ENCODE measurements at places on chromosomes 11 and 22.

DNA sequence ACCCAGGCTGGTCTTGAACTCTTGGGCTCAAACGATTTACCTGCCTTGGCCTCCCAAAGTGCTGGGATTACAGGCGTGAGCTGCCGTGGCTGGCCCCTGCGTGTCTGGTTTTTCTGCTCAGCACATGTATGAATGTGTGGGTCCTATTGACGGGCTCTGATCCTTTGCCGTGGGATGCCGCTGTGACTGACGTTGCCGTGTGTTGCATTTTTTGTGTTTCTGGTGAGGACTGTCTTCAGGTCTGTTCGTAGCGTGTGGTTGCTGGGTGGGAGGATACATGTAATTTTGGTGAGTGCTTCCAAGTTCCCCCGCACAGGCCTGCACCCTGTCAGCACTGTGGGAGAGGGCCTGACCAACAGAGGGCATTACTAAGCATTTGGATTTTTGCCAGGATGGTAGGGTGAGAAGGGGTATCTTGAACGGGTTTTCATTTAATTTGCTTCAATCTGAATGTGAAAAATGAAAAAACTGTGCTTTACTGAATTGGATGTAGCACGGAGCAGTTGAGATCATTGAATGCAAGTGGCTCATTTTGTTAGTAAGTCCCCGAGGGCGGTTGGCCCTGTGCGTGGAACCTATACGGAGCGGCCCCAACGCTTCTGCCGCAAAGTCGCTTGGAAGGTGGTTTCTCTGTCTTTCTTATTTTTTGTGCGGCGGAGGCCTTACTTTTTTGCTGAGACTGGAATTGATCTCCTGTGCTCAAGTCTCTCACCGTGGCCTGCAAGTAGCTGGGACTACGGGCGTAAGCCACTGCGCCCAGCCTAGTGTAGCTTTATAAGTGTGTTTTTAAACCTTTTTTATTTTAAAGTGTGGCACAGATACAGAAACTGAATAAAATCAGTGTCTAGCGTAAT lies 8.2 kb downstream of the ZBED4 start:
- DNase-seq = no peak

DNA sequence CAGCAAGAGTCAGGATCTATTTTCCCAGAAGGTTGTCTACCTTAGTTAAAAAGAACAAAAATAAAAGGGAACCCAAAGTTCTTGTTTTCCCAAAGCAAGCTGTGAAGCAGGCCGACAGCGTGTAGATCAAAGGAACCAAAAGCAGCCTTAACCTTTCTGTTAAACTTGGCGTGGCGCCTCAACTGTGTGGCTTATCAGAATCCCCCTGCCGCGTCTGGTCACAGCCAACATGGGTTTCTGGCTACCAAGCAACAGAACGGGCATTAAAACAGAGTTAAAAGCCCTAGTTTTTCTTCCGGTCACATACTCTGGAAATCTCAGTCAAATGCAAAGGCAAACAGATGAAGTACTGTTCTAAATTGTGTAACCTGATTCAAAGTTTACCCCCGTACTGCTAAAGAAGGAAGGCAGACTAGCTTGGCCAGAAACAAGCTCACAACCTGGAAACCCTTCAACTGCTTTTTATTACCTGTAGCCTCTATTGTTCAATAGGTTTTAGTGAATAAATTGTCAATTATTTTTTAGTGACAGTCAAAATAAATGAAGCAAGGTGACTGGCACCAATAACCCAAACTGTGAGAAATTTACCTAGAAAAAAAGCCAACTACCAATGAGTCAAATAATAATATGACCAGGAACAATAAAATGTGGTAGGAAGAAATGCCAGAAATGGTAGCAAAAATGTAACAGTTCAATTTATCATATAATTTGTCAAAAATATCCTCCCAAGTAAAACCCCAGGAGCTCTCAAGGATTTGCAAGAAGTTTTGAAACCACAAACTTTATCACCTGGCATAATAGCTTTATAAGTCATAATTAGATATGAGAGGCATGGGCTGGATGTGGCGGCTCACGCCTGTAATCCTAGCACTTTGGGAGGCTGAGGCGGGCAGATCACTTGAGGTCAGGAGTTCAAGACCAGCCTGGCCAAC lies 21.4 kb downstream of the CHKA start:
- DNase-seq = peak; percentile 72

DNA sequence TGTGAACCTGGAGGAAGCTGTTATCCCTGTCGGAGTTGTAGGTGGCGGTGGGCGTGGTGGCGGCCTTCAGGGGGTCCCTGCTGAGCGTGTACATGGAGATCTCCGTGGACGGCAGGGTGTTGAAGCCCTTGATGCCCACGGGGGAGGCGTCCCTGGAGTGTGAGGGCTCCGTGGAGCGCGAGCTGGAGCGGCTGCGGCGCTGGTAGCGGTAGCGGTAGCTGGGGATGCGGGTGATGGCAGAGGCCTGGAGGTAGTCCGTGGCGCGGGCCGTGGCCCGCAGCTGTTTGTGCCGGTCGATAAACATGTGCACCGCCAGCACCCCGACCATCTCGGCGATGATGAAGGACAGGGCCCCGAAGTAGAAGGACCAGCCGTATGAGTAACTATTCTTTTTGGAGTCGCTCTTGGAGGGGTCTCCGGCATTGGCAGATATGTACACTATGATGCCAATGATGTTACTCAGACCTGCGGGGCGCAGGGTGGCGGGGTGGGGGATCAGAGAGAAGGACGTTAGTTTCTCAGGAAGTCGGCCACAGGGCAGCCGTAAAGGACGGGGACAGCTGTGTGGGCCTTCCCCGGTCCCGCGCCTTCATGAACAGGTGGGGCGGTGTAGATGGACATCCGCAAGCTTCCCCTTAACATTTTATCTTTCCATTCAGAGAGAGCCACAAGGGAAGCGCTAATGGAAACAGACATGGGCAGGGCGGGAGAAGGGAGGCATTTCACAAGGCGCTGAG lies 35.6 kb upstream of the EIF3D start:
- no peak for DNase-seq

DNA sequence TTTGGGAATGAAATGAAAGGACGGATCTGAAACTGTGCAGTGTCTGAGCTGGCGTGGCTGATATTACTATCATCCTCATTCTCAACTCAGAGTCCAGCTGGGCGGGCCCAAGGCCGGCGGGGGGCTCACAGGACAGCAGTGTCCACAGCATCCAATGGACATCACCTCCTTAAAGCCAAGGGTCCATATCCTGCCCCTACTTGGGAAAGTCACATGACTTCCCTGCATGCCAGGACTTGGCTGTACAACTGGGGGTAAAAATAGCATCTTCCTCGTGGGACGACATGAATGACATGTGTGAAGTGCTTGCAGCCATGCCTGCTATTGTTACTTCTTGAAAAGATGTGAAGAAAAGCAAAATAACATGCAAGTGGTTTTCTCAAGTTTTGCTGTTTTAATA lies 82.3 kb downstream of the TRMU start:
- DNase-seq = no peak

DNA sequence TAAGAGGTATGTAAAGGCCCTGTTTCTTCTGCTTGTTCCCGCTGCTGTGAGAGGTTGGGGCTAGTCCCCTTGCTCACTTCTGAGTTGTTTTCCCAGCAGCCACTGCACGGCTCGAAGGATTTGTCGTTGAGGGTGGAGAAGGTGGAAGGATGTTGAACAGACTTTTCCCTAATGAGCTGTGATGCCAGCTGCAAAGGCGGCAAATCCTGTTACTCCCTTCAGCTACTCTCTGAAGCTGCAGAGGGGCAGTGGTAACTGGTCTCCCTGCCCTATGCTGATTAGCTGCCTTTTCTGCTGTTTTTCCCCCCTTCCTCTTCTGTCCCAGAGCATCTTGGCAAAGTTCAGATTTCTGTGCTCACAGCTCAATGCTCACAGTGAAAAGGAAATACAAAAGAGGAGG lies 90.4 kb upstream of the SLC25A18 start:
- DNase-seq = no peak

GRCh38 chr11:106691807-106692365 lies 326.4 kb downstream of the GUCY1A2 start:
- DNase-seq = no peak

DNA sequence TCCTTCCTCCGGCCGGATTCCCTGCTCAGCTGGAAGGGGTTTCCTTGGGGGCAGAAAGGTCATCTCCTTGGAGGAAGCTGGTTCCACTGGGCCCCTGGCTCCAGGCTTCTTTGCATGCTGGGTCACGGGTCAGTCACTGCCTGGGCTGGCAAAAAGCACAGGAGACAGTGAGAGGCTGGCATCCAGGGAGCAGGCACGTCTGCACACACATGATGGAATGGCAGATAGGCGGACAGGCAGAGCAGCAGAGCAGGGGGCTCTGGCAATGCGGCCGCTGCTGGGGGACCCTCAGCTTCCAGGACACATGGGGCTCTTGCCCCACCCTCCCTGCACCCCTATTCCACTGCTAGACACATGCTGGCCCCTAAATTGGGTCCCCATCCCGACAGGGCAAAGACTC lies 40.4 kb downstream of the C11orf58 start:
- DNase-seq = no peak

DNA sequence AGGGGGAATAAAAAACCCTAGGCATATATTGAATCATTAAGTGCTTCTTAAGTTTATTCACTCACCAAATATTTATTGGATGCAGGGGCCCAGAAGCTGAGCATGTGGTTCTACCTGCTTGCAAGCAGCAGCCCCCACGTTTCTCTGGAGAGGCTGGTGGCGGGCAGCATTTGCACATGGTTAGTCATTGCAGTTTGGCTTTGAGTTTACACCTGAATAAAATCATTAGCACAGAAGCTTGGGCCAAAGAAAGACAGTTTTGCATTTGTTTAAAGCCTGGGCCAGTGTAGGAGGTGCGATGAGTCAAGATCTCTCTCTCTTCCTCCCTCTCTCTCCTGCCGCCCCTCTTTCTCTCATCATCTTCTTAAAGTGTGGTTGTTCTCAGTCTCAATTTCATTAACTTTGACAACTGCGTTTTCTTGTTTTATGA lies 72.6 kb downstream of the C22orf31 start:
- no peak for DNase-seq

GRCh38 chr11:75668451-75669297 lies at the start of gene MAP6:
MAP6 (minus strand) TSS chr11:75669038; CDS start chr11:75668369, 669 bp downstream.
- DNase-seq = no peak

- DNase-seq = no peak
Observed at GRCh38 chr22:48244388-48245195, 1482.1 kb downstream of the TBC1D22A start.

- no peak for DNase-seq
Observed at GRCh38 chr11:65919573-65920371, 546 bp downstream of the DRAP1 start.

- DNase-seq = no peak
Observed at GRCh38 chr11:33660962-33661361, 39.7 kb downstream of the C11orf91 start.

- no peak for DNase-seq
Observed at GRCh38 chr11:61460474-61460881, 30.6 kb downstream of the SDHAF2 start.

- no peak for DNase-seq
Observed at GRCh38 chr11:6742260-6742659, 29.5 kb downstream of the OR2AG2 start.

DNA sequence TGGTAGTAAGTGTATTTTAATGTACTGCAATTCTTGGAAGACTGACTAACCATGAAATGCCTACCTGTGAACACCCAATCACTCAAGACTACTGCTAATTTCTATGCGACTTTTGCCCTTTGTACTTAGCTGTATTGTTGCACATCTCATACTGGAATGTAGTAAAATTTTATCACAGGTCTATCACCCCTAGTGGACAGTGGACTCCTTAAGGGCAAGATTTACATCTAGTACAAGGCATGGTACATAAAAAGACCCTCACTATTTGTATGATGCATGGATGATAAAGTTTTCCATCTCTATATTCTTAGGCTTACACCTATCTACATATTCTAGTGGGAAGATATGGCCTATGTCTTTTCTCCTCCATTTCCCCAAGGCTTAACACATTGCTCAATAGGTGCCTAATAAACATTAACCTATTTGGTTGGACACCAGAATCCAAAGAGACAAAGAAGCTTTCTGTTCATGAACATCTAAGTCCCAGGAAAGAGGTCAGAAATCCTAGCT lies 26.1 kb downstream of the SERGEF start:
- no peak for DNase-seq

DNA sequence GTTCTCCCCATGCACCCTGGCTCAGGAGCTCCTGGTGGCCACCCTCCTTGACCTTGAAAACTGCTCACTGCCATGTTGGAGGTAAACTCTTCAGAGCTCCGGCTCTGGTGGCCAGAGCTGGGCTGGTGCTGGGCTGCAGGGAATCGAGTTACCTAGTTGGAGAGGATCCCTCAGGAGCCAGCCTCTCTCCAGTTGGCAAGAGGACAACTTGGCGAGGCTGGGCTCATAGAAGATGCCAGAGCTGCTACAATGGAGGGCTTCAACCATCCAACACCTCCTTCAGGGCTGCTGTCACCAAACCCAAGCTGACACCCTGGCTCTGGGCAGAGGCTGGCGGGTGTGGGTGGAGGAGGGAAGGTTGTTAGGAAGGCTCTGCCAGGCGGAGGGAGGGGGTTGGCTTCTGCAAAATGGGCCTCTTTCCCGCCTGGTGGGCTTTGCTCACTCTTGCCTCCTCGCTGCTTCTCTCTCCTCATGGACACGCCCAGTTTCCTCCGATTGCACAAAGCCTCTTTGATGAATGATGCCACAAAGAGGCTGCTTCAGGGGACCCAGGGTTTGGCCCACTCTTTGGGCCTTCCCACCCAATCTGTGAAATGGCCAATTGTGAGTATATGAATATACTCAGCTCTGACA lies 53.1 kb downstream of the THAP12 start:
- DNase-seq = no peak

- DNase-seq = no peak
Observed at GRCh38 chr11:121800731-121801393, 315.2 kb downstream of the BLID start.

GRCh38 chr11:771617-772204 lies 5.6 kb downstream of the GATD1 start:
- DNase-seq = no peak

DNA sequence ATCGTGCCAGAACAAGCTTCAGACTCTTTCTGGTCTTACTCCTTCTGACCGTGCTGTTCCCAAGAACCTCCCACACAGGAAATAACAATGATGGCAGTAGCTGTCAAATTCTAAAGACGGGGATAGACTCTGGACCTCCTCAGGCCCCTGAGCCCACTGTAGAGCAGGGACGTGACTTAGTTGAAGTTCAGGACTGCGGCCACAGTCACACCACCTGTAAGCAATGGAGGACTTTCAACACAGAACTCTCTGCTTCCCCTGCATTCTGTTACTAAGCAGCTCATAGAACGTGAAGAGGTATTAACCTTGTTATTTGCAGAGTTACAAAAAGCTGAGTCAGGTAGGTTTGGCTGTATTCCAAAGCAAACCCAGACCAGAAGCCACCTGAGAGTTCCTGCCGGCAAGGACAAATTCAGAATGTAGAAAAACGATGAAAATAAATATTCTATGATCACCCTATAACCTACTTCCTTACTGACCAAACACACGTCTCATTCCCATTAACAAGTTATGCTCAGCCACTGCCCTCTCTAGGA lies 12.7 kb downstream of the TMEM45B start:
- no peak for DNase-seq
